Activated CD8-positive, alpha-beta memory T cell treated with anti-CD3 and anti-CD28 coated beads, Interleukin-2, amount 10 ng/mL, durations not matched to agents 7 days and 5 days (primary cell): ENCODE measurements at places on chromosomes 6 and 20. TPM values are rescaled to one million over a fixed set of nuclear protein-coding genes. Genes with fewer than 3 reads are reported as not detected.

Gene TFAP2D
- total RNA-seq: not detected

Gene DAAM2
- not detected for total RNA-seq

Gene TNFRSF6B
- total RNA-seq: not detected

Gene NEDD9
- total RNA-seq: 84.5 TPM

Gene LY6G6F
- not detected for total RNA-seq

Gene CD93
- 1.6 TPM for total RNA-seq
